ENCODE measurements at places on chromosomes 7 and 10. TPM values are rescaled to one million over a fixed set of nuclear protein-coding genes. Genes with fewer than 3 reads are reported as not detected.

DNA sequence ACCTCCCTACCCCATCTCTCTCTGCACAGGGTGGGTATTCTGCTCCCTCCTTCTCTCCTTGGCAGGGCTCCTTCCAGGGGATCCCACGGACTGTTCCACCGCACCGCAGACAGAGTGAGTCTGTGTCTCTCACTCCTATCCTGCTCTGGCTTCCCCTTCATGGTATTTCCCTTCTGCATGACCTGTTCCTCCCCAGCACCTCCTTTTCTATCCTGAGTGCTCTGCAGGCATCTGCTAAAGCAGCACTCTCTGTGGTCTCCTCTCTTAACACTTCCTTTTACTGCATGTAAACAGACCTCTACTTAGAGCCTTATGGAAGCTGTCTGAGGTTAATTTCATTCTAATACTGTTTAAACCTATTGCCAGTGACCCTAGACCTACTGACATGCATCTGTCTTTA lies 171.5 kb downstream of the CCSER2 start:
- DNase-seq: no peak

DNA sequence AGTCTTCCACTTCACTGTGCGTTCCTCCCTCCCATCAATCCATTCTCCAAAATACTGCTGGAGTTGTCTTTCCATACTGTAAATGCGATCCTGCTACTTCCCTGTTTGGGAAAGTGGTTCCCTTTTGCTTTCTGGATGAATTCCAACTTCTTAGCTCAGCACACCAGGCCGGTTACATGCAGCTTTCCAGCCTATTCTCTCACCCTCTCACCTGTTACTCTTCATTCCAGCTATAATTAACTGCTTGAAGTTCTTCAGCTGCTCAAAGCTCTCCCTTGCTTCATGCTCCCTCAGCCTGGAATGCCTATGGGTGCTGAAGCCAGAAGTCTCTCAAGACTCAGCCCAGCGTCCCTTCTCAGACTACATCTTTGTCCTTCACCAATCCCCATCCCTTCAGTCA lies 6.0 kb upstream of the ZNRF2 start:
- DNase-seq: no peak

GRCh38 chr10:78066728-78067430 lies 33.2 kb downstream of the RPS24 start:
- no peak for DNase-seq

GRCh38 chr7:50533866-50534265 lies 31.3 kb downstream of the DDC start:
- no peak for DNase-seq

GRCh38 chr10:58258977-58259692 lies 8.6 kb downstream of the IPMK start:
- no peak for DNase-seq

DNA sequence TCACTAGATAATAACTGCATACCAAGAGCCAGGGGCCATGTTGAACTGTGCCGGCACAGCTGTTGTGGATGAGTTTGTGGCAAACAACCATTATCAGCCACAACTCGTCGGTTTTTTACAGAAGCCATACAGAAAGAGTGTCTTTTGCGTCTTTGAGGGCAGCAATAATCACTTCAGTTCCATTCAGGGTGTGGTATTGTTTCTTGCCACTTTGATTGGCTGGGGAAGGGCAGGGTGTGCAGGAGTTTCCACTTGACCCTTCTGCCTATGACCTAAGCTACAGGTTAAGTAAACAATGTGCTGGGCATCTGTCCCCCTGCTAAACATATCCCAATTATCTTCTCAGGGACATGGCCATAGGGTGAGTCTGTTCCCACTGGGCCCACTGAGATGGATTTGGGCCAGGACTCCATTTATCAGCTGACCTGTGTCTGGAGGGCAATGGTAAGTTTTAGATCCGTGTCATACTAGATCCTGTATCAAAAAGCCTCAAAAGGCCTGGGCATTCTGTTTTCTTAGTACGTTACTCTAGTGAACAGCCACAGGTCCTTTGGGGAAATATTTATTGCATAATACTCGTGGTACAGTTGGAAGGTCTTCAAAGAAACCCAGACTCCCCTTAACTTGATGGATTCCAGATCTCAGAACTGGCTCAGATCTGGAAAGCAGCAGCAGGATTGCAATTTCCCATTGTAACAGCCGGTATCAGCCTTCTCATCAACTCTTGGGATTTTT lies 15.9 kb downstream of the ZNF3 start:
- no peak for DNase-seq

DNA sequence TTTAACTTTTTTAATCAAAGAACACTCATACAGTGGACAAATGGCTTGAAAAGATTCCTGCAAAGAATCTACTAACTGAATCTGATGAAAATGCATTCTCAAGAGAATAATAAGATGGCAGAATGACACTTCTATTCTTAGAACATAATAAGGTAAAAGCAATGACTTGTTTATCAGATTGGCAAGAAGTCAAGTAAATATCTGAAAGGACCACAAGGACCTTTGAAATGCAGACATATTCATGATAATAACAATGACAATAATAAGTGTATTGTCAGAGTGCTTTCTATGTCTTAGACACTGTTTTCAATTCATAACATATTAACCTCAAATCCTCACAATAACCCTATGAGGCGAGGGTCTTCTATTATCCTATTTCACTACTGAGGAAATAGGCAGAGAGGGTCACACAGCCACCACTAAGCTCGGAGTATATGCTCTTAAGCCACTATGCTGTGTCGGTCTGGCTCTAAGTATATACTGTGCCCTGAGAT lies 10.6 kb downstream of the HACD1 start:
- DNase-seq: no peak

GRCh38 chr7:2316578-2316977 lies 2.3 kb upstream of the SNX8 start:
- no peak for DNase-seq

GRCh38 chr7:102810916-102811315 lies 62.1 kb downstream of the FAM185A start:
- DNase-seq: no peak

GRCh38 chr7:112346381-112347060 lies 103.7 kb upstream of the IFRD1 start:
- DNase-seq: no peak

DNA sequence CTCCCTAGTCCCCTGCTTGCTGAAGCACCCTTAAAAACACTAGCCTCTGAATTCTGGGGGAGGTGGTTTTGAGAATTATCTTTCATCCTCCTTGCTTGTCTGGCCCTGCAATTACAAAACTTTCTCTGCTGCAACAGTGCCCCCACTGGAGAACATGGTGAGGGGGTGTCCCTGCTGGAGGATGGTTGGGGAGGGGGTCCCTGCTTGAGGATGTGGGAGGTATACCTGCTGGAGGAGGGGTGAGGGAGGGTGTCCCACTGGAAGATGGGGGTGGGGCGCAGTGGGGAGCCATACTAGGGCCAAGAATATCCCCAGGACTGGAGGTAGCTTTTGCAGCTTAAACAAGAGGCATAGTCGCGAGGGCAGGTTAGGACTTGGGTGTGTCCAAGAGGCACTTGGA lies 3.2 kb upstream of the POLM start:
- DNase-seq: no peak

- DNase-seq: no peak
Measured at GRCh38 chr10:91071786-91072185, 148.7 kb upstream of the PCGF5 start.

DNA sequence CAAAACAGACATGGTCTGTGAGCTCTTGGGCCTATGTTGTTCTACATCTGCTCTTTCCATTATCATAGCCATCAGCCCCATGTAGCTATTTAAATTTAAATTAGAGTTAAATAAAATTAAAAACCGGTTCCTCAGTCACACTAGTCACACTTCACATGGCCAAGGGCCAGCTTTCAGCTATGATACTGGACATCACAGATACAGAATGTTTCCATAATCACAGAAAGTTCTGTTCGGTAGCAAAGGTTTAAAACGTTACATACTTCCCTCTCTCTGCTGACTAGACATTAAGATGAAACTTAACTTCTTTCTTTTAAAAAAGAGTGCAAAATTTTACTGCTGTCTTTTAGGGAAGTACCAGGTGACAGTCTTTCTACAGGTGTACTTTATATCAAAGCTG lies 43.0 kb downstream of the SRPK2 start:
- no peak for DNase-seq

- no peak for DNase-seq
Measured at GRCh38 chr7:17093461-17093860, 205.0 kb upstream of the AHR start.

DNA sequence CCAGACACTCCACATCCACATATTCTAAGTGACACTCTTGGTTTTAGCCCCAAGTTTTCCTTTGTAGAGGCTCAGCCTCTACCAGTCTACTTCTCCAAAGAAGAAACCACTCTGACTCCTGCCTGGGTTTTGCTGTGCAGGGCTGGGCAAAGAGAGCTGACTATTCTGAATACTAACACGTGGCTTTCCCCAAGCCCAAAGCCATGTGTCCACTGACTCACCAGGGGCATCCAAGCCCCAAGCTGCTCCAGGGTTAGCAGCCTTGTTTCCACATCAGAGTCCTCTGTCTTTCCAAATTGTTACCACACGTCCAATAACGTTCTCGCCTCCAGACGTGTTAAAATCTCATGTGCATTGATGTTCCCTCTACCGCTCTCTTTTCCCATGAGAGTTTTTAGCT lies 8.7 kb downstream of the GALNTL5 start:
- no peak for DNase-seq

- DNase-seq: peak; percentile 25
Measured at GRCh38 chr10:96524741-96525140, 11.0 kb upstream of the TLL2 start.

Gene BCL7B
- total RNA-seq: 53.0 TPM

Gene EPHB6
- total RNA-seq: 0.22 TPM

Gene ITGB8
- 1.3 TPM for total RNA-seq

Gene PNLIPRP2
- total RNA-seq: not detected

Gene KIFBP
- 40.5 TPM for total RNA-seq

Gene GPNMB
- 1.0 TPM for total RNA-seq

Gene TRPV5
- not detected for total RNA-seq
